ENCODE measurements at places on chromosomes 12 and 14. TPM values are rescaled to one million over a fixed set of nuclear protein-coding genes. Genes with fewer than 3 reads are reported as not detected.

Gene OVCH1
- total RNA-seq = 2.0 TPM

Gene FGF23
- not detected for total RNA-seq

Gene ZDHHC22
- not detected for total RNA-seq

Gene HOXC4
- total RNA-seq = 0.61 TPM

Gene CPNE6
- total RNA-seq = not detected

Gene COL2A1
- total RNA-seq = not detected

Gene RPS6KA5
- total RNA-seq = 8.0 TPM

Gene RFX4
- total RNA-seq = not detected

Gene TROAP
- total RNA-seq = 0.96 TPM

Gene SLC8A3
- 1.8 TPM for total RNA-seq

Gene PCED1B
- total RNA-seq = 7.6 TPM

Gene TAS2R14
- total RNA-seq = 2.5 TPM

Gene NFE2
- total RNA-seq = 7.5 TPM

Gene RHOJ
- total RNA-seq = 38.6 TPM

Gene IKZF4
- total RNA-seq = 10.5 TPM

Gene LRP1-AS
- not detected for total RNA-seq

Gene C12orf50
- total RNA-seq = not detected

Gene HOXC12
- total RNA-seq = not detected

Data from upper lobe of right lung (tissue), 1 donor.